ENCODE measurements at places on chromosomes 12 and 14.

DNA sequence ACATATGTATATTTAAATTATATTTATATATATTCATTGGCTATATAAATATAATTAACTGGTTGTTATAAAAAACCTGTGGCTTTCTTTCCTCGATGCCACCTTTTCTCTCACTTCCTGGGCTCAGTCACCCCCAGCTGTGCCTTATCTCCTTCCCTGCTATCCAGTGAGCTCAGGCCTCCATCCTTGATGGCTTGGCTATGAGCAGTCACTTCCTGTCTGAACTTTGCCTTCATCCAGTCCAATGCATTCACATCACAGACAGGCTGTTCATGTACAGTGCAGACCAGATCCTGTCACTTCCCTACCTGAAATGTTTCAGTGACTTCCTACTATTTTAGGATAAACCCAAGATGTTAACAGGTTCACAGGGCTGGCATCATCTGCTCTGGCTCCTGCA is 115.3 kb upstream of the PRB2 start:
- H3K36me3 ChIP-seq, result no peaks in the 10 kb centered on the region
- no peaks in the 10 kb centered on the region for H3K4me1 ChIP-seq
- no peaks in the 10 kb centered on the region for H3K27me3 ChIP-seq
- H3K27ac ChIP-seq, result no peak overlapping the region
- no peak for DNase-seq

GRCh38 chr12:15897433-15897832 is 13.7 kb upstream of the DERA start:
- no peak overlapping the region for H3K27ac ChIP-seq
- DNase-seq, result no peak
- H3K4me3 ChIP-seq, result no peak overlapping the region
- no peaks in the 10 kb centered on the region for H3K4me1 ChIP-seq
- no peaks in the 10 kb centered on the region for H3K27me3 ChIP-seq

DNA sequence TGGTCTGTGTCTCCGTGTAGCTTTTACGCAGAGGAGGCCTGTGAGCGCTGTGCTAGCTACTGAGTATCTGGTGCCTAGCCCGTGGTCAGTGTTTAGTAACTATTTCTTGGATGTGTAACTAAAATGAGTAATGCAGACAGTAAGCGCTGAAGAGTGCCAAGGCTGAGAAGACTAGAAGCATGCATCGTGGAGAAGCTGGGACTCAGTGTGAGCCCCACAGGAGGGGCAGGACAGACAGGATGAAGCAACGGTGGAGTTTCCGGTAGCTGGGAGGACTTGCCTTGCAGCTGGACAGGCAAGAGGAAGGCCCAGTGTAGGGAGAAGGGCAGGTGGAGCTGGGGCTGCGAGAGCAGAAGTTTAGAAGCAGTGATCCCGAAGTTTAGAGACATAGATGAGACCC is 233.4 kb upstream of the FKBP4 start:
- H3K27ac ChIP-seq, result no peak overlapping the region
- DNase-seq, result no peak
- no peak overlapping the region for H3K4me3 ChIP-seq
- H3K27me3 ChIP-seq, result no peaks in the 10 kb centered on the region
- H3K4me1 ChIP-seq, result no peaks in the 10 kb centered on the region

- DNase-seq, result no peak
- H3K27ac ChIP-seq, result peak overlapping the region; percentile 76
- H3K36me3 ChIP-seq, result peaks cover 9% of the 10 kb centered on the region
- peaks cover 8% of the 10 kb centered on the region for H3K4me1 ChIP-seq
Measured at GRCh38 chr12:6662602-6662905, 365 bp downstream of the ING4 start.

DNA sequence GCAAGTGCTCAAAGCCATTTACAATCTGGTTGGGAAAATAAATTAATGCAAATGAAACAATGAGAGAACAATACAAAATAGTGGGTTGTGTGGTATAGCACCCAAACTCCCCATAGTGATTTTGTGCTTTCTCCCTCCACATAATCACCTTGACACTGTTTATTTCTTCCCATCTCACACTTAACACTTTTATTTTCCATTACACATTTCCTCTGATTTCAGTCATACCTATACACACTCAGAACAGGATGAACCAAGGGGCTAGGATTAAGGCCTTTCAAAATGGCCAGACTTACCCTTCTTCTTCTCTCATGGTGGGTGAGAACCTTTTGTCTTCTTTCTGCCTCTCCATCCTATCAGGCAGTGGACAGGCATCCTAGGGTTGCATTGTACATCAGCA is 13.9 kb upstream of the PDE1B start:
- H3K27me3 ChIP-seq, result no peaks in the 10 kb centered on the region
- H3K27ac ChIP-seq, result no peak overlapping the region
- H3K4me1 ChIP-seq, result no peaks in the 10 kb centered on the region
- H3K4me3 ChIP-seq, result no peak overlapping the region
- no peaks in the 10 kb centered on the region for H3K36me3 ChIP-seq

GRCh38 chr12:6852651-6853354 is 853 bp downstream of the USP5 start:
- peaks cover 25% of the 10 kb centered on the region for H3K36me3 ChIP-seq
- peak overlapping the region; percentile 92 for H3K4me3 ChIP-seq
- H3K4me1 ChIP-seq, result peaks cover 16% of the 10 kb centered on the region
- H3K27ac ChIP-seq, result peak overlapping the region; percentile 69
- H3K27me3 ChIP-seq, result no peaks in the 10 kb centered on the region
- DNase-seq, result peak; percentile 33

DNA sequence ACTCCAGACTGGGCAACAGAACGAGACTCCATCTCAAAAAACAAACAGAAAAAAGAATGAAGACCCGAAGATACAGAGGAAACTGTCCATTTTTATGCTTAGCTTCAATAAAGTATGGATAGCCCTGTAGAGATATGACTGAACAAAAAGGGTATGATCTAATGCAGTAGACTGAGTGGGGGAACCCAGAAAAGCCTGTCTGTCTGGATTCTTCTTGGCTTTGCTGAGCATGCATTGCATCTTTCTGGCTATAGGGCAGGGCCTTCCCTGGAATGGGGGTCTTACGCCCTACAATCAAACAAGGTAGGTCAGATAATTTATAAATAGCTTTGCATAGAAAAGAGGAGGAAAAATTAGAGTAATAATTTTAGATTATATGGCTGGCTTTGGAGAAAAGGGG is 10.1 kb downstream of the MIA2 start:
- no peaks in the 10 kb centered on the region for H3K27me3 ChIP-seq
- H3K4me1 ChIP-seq, result no peaks in the 10 kb centered on the region
- H3K36me3 ChIP-seq, result no peaks in the 10 kb centered on the region

- no peak overlapping the region for H3K27ac ChIP-seq
- H3K4me1 ChIP-seq, result peaks cover 11% of the 10 kb centered on the region
- no peaks in the 10 kb centered on the region for H3K27me3 ChIP-seq
- DNase-seq, result peak; percentile 6
- no peaks in the 10 kb centered on the region for H3K36me3 ChIP-seq
Measured at GRCh38 chr14:51448831-51449670, 202.7 kb upstream of the FRMD6 start.

DNA sequence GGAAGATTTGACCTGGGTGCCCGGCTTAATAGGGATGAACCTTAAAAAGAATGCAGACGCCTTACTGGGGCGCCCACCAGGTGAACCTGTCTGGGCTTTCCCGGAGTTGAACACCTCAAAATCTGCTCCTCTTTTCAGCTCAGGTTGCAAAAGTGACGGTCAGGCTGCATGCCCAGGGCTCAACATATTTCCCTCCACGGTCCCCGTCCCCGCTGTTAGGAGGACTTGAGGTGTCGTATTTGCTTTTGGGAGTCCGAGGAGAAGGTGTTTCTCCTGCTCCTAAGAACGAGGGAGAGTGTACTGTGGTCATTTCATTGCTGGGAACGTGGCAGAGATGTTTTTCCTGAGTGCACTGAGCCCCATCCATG is 1.2 kb downstream of the DLK1 start:
- H3K27me3 ChIP-seq, result no peaks in the 10 kb centered on the region
- H3K4me3 ChIP-seq, result no peak overlapping the region
- no peak overlapping the region for H3K27ac ChIP-seq
- no peak for DNase-seq
- no peaks in the 10 kb centered on the region for H3K36me3 ChIP-seq
- H3K4me1 ChIP-seq, result no peaks in the 10 kb centered on the region

DNA sequence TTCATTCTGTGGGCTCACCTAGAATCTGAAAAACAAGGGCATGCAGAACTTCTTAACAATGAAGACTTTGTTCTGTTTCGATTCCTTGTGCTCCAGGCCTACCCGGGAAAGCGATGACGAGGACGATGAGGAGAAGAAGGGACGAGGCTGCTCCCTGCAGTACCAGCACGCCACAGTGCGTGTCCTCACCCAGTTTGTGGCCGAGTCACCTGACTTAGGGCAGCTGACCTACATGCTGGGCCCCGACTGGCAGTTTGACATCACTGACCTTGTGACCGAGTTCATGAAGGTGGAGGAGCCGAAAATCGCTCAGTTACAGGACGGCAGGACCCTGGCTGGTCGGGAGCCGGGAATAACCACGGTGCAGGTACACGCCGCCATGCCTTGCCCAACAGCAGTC is 585.4 kb downstream of the AACS start:
- H3K27ac ChIP-seq, result no peak overlapping the region
- no peak overlapping the region for H3K4me3 ChIP-seq
- DNase-seq, result no peak
- H3K36me3 ChIP-seq, result no peaks in the 10 kb centered on the region

DNA sequence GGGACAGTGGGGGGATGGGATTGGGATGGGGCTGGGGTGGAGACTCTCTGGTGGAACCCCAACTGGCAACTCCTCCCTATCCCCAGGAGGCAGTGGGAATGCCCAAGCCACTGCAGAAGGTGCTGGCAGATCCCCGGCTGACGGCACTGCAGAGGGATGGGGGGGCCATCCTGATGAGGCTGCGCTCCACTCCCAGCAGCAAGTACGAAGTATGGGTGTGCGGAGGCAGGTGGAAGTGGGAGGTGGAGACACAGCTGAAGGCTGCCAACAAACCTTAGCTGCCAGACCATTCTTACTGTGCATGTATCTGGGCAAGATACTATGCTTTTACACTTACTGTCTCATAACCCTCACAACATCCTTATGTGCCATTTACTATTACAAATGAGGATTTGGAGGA is 8.2 kb downstream of the ARHGEF40 start:
- no peak for DNase-seq
- H3K4me1 ChIP-seq, result no peaks in the 10 kb centered on the region
- H3K27ac ChIP-seq, result no peak overlapping the region
- no peaks in the 10 kb centered on the region for H3K27me3 ChIP-seq

DNA sequence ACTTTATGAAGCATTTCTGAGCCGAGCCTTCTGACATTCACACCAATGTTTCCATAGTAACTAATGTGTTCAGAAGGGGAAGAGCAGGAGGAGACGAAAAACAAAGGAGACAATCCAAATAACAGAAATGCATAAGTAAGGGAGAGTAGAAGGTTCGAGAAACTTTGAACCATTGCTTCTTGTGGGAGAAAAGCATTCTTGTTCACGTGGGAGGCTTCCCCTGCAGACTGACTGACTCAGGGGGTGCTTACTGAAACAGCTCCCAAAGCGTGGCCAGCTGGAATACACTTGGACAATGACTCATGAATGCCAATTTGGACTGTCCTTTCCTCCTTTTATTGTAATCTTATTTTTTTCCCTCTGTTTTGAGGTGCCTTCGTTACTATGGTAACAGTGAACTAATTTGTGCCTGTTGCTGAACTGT is 73.9 kb downstream of the NEDD1 start:
- no peak for DNase-seq
- H3K27ac ChIP-seq, result no peak overlapping the region
- no peak overlapping the region for H3K4me3 ChIP-seq

GRCh38 chr12:40618636-40619035 is 73.6 kb upstream of the CNTN1 start:
- no peaks in the 10 kb centered on the region for H3K27me3 ChIP-seq
- no peak overlapping the region for H3K4me3 ChIP-seq
- H3K27ac ChIP-seq, result no peak overlapping the region
- no peak for DNase-seq

DNA sequence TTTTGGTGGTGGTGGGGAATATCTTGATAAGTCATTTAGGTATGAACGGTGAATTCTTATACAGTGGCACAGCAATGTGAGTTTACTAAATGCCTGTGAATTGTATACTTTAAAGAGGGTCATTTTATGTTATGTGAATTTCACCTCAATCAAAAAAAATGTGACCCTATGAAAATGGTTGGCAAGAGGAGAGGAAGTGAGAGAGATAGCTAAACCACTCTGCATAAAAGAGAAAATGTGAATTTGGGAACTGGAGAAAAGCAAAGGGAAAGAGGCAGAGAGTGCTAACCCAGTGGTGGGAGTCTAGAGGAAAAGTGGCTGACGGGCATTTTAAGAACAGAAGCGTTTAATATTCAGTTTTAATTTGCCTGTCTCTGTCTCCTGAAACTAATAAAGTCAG is 93.8 kb downstream of the SLC38A6 start:
- no peaks in the 10 kb centered on the region for H3K36me3 ChIP-seq
- no peak for DNase-seq
- no peak overlapping the region for H3K27ac ChIP-seq

DNA sequence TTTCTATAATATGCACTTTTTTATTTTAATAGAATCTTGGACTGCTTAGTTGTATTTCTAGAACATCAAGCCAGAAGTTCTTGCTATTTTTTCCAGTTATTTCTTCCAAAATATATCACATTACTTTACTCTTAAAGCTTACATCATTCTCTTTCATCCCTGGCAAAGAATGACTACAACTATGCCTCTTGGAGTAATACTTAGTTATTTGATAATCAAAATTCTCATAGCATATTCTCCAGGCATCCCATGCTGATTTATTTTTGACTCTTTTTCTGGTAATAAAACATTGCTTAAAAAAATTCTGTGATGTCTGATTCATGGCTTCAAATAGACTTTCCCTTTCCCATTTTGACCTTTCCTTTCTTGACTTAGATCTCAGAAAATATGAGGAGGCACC is 118.7 kb upstream of the TSPAN8 start:
- H3K27me3 ChIP-seq, result no peaks in the 10 kb centered on the region
- no peaks in the 10 kb centered on the region for H3K36me3 ChIP-seq
- H3K27ac ChIP-seq, result no peak overlapping the region
- H3K4me3 ChIP-seq, result no peak overlapping the region

- no peak for DNase-seq
- no peak overlapping the region for H3K27ac ChIP-seq
- no peaks in the 10 kb centered on the region for H3K36me3 ChIP-seq
Measured at GRCh38 chr12:30794020-30794419, 39.3 kb upstream of the CAPRIN2 start.

GRCh38 chr14:96117101-96117897 is 78.1 kb downstream of the C14orf132 start:
- no peaks in the 10 kb centered on the region for H3K4me1 ChIP-seq
- no peak overlapping the region for H3K27ac ChIP-seq
- no peak for DNase-seq
- no peak overlapping the region for H3K4me3 ChIP-seq

DNA sequence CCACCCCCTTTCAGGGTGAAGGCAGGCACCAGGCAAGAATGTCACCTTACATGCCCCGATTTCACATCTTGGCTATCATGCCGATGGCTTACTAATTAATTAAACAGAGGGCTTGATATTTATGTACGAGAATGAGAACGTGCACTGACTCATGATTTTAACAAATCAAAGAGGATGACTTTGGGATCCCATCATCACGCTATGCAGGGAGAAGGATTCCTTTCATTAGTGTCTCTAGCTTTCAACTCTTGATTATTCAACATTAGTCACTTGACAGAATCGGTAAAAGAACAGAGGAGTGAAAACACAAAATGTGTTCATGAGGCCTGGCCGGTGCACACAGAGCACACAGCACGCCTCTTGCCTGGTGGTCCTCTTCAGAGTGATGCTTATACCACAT is 80.6 kb downstream of the PRKAB1 start:
- H3K4me3 ChIP-seq, result no peak overlapping the region
- no peaks in the 10 kb centered on the region for H3K36me3 ChIP-seq
- no peak overlapping the region for H3K27ac ChIP-seq
- no peaks in the 10 kb centered on the region for H3K4me1 ChIP-seq

- no peaks in the 10 kb centered on the region for H3K4me1 ChIP-seq
- no peaks in the 10 kb centered on the region for H3K27me3 ChIP-seq
- H3K4me3 ChIP-seq, result no peak overlapping the region
- no peak overlapping the region for H3K27ac ChIP-seq
- DNase-seq, result no peak
- H3K36me3 ChIP-seq, result no peaks in the 10 kb centered on the region
Measured at GRCh38 chr12:110921262-110921661, 883 bp upstream of the MYL2 start.
